ENCODE measurements at places on chromosomes 11 and 22.
A peak's percentile ranks its signal among the peaks of the same experiment; 100 is the strongest.

GRCh38 chr11:12079726-12080556 lies 30.4 kb upstream of the MICAL2 start:
- DNase-seq: no peak

GRCh38 chr22:25081409-25081824 lies 118.2 kb upstream of the CRYBB3 start:
- DNase-seq: no peak

- no peak for DNase-seq
These were observed 24.6 kb downstream of the OTOG start for GRCh38 chr11:17571431-17572358.

GRCh38 chr22:37065180-37065579 lies 13.6 kb downstream of the KCTD17 start:
- DNase-seq: no peak

- no peak for DNase-seq
These were observed 48.5 kb downstream of the WT1 start for GRCh38 chr11:32386770-32387377.

DNA sequence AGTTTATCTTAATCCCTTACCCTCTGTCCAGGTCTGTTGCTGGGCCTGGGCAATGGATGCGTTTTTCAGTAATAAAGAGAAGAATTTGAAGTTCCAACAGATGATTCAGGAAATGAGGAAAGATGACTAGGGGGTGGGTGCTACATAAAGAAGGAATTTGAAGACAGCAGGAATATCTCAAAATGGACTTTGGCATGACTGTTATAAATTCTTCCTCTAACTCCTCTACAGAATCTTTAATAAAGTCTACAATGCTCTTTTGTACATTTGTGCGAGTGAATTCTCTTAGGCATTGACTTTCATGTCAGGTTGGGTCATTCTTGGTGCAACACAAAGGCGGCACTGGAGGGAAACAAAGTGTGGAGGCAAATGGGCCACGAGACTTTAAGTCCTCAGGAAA lies 35.1 kb upstream of the PRSS23 start:
- no peak for DNase-seq

DNA sequence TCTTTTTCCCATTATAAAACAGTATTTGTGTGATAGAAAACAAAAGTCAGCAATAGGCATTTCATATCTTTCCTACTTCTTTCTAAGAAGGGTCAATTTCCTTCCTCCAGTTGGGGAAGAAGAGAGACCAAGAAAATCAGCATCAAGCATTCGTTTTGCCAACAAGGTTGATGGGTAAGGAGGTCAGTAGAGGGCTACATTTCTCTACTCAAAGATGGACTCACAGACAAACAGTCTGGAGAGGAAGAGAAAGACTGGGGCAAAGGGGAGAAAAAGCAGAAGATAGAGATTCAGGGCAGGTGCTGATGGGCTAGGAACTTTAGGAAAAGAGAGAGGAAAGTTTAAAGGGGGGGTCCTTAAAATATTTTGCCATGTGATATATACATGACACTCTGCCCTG lies 8.6 kb upstream of the MTNR1B start:
- DNase-seq: no peak

GRCh38 chr22:25824828-25825423 lies 82.9 kb downstream of the MYO18B start:
- DNase-seq: no peak

DNA sequence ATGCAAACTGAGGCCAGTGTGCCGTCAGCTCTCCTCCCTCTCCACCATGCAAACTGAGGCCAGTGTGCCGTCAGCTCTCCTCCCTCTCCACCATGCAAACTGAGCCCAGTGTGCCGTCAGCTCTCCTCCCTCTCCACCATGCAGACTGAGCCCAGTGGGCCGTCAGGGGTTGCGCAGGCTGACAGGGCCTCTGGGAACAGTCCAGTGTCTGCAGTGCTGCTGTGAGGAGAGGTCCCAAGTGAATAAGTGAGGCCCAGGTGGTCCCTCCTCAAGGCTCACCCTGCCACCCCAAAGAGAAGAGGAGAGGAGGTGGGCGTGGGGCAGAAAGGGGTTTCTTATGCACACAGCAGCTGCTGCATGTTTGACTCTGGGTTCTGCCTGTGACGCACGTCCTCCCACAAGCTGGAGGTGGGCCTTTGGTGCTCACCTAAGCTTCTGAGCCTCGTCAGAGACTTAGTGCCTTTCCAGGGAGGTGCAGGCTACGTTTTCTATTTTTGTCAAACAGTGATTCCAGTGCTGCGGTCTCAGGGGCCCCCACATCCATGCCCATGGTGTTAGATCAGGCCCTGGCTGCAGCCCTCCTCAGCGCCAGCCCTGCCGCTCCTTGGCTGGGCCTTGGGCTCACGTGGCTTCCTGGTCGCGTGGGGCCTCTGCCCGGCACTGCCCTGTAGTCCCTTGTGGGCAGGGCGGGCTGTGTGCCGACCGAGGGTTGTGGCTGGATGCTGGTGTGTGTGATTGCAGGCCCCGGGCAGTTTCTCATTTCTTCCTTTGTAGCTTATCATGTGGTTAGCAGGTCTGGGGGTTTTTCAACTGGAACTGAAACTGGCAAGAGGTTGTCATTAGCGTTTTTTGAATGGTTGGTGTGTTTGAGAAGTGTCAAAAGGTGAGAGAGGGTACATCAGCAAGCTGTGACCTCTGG lies 7.1 kb downstream of the TPCN2 start:
- DNase-seq: no peak

GRCh38 chr11:65301491-65302329 lies 13.0 kb upstream of the CDC42EP2 start:
- no peak for DNase-seq

GRCh38 chr11:12177739-12178338 lies 67.4 kb downstream of the MICAL2 start:
- no peak for DNase-seq

- no peak for DNase-seq
These were observed 5.4 kb upstream of the C11orf87 start for GRCh38 chr11:109416601-109417000.

DNA sequence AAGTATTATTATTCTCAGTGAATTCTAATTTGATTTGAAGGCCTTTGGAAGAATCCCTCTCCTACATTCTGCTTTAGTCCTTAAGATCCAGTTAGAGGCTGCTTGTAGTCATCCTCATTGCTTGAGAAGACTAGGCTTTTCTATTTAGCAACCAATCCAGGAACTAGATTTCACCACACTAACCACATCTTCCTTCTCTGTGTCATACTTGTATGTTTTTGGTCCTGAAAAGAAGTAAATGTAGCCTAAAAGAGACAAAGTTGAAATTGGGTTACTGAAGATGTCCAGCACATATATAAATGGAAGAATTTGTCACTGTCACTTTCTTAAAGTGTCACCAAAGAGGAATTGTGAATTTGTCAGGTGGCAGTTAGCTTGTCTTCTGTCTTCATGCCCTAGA lies 46.6 kb upstream of the MMP7 start:
- DNase-seq: no peak

DNA sequence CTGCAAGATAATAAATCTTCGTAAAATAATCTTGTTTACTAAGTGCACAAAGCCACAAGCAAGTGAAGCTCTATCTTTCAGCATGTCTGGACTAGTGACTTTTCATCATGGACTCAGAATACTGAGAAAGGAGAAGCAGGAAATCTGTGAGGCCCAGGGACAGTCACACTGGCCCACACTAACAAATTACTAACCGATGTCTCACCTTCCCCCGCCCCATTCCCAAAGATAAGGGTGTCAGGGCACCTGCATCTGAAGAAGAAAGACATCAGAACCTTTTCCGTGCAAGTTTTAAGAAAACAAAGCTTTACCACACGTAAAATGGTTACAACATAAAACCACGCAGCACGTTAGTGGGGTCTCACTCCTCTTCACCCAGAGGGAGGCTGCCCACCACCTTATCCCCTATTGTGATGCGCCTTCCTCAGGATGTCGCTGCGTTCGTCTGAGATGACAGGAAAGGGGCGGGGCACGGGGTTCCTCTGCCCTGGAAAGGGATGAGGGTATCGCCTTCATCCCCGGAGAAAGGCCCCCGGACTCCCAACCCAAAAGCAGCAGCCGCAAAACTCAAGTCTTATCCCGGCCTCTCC lies 616 bp downstream of the BTBD10 start:
- peak; percentile 12 for DNase-seq

DNA sequence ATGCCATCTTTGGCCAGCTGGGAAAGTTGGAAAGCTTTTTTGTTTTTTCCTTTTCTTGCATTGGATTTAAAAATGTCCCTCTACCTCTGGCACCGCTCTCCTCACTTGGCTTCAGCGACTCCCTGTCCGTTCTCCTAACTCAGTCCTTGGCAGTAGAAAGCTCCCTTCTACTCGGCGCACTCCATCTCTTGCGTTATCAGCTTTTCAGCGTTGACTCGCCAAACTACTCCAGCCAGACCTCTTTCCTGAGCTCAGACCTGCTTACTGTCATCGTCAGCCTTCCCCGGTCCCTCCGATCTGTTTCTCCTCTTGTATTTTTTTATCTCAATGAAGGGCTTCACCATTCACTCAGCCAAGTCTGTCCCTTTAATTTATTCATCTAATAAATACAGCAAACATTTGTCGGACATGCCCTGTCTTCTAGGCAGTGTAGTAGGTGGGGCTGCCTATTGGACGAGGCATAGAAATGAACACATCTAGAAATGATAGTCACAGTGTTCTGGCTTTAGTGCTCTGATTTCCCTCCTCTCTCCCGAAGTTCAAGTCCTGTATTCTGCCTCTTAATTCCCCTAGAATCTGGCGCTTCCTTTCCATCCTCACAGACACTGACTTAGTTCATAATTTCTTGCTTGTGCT lies 839 bp downstream of the CEP164 start:
- DNase-seq: no peak

GRCh38 chr11:14317659-14318325 lies 41.2 kb downstream of the RRAS2 start:
- DNase-seq: no peak

GRCh38 chr11:75537740-75538139 lies 12.0 kb upstream of the GDPD5 start:
- no peak for DNase-seq

GRCh38 chr22:20483771-20484170 lies 11.8 kb downstream of the KLHL22 start:
- no peak for DNase-seq

- peak; percentile 15 for DNase-seq
These were observed 67.5 kb downstream of the PAK1 start for GRCh38 chr11:77406396-77406795.

GRCh38 chr11:62671236-62671607 lies 251 bp upstream of the UQCC3 start:
- no peak for DNase-seq

DNA sequence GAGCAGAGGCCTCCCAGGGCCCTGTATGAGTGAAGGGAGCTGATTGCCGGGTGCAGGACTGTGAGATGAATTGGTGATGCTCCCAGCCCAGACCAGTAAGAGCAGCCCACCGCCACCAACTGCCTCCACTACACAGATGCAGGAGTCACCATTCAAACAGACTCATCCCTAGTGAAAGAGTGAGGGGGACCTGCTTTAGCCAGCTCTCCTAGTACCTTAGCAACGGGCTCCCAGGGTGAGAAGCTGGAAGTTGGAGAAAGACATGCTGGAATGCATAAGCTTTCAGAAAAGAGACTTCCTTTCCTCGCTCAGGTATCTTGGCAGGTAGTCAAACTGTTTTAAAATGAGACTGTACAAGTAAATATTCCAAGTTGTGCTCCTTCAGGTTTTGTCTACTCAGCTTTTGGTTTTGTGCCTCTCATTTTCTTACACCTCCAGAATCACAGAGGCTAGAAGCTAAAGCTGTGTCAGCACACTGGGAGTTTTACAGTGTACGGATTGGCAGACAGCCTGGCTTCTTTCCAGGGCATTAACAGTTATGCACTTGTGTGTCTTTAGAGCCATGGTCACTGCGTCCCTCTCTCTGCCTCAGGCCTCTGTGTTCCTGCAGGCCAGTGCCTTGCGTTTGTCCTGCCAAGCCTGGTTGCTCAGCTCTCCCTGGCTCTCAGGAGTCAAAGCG lies 146.2 kb downstream of the ATXN10 start:
- no peak for DNase-seq

DNA sequence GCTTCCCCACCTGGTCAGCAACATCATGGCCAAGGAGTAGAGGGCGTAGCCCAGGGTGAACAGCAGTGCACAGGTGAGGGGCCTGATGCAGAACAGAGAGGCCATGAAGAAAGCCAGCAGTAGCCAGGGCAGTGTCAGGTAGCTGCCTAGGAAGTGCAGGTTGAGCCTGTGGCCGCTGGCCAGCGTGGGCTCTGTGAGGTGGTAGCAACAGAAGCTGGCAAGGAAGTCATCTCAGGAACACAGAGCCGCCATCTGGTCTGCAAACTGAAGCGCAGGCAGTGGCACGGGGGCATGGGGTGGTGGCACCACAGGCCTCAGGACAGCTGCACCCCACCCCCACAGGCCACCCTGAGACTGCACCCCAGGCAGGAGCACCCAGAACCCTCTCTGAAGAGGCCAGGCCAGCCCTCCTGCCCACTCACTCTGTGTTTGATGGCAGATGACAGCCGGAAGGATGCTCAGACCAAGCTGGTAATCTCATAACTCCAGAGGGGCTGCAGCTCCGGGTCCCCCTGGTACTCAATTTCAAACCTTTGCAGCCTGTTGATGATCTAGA lies 95.3 kb downstream of the MED15 start:
- DNase-seq: no peak

DNA sequence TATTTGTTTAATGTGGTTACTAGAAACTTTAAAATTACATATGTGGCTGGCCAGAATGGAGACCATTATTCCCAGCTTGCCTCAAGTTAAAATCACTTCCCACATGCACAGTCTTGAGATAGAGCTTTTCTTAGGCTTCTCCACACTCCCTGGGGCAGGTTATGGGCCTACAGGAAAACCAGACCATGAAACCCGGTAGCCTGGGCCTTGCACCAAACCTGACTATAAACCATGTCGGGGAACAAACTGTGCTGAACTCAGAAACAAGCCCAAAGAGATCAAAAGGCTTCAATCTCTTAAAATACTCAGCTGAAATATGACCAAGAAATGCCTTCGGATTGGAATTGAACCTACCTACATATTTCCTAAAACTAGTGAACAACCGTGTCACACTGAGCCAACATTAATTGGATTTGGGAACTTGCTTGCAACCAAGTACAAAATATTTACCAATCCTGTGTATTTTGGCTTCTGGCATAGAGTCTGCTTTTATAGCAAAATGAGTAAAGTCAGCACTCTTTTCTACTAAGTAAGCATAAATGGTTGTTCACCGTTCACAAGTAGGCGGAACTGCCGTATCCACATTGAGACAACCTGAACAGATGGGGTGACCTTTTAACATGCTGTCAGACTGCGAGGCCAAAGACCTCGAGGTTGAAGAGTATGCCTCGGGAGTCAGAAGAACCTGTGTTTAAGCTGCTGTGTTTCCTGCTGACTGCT lies 199.5 kb downstream of the FAM76B start:
- no peak for DNase-seq
